Muscle of arm (tissue), 14 donors: ENCODE measurements at places on chromosomes 3 and 15.

GRCh38 chr3:189530822-189531221 lies 100.4 kb upstream of the TP63 start:
- no peak for DNase-seq

GRCh38 chr3:64161481-64161952 lies 63.7 kb downstream of the PRICKLE2 start:
- no peak for DNase-seq

DNA sequence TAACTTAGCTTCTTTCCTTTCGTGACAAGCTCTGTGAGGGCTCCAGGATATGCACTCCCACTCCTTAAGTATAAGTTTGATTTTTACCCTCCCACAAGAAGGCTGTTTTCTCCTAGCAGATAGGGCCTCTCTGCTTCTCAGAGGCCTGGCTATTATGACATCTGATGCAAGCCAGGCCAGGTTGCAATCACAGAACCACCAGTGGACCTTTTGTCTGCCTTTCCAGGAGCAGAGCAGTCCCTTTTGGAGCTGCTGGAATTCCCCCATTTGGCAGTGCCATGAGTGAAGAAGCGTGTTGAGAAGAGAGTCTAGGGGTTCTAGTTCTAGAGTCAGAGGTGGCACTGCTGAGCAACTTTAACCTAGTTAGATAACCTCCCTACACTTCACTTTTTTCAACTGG lies 1004.3 kb upstream of the SEMA6D start:
- no peak for DNase-seq

- no peak for DNase-seq
Observed at GRCh38 chr3:112734171-112734570, 93.2 kb upstream of the CCDC80 start.

DNA sequence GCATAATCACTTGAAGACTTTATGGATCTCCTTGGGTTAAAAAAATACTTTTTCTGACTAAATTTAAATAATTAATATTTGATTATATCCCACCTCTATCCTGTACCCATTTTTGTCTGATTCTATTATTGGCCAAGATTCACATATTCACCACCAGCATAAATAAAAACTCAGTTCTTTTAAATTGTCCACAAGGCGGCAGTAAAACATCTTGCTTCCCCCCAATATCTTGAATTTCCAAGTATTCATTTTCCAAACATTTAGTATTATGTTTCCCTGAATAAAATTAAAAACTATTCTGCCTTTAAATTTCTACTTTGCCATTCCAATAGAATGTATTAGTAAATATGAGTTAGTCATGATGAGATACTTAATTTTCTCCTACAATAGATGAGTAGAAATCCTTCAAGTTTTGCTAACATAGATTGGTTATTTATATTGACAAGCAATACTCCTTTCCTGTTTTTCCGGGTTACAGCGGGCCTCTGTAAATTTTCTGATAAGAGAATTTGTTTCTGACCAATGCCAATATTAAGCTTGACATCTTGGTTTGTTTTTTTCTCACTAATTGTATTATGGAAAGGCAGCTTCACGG lies 218.7 kb upstream of the MDFIC2 start:
- peak; percentile 54 for DNase-seq

DNA sequence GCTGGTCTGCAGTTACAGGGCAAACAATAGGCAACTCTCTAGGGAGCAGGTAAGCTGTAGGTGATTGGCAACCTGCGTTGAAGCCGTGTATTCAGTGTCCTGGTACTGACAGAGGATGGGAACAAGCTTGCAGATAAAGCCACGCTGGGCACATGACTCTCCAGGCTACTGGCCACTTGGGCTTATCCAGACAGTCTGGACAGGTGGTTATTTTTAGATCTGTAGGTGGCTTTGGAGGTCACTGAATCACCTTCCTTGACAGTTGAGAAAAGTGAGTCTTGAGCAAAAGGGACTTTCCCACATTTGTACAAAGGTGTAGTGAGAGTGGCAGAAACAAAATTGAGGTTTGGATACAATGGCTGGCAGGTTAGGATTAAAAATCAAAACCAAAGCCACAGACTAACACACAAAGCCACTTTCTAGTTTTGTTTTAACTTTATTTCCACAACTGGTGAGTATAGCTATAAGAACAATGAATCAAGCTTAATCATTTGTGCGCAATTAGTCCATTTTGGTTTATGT lies 22.3 kb upstream of the IL1RAP start:
- DNase-seq: no peak

- DNase-seq: no peak
Observed at GRCh38 chr3:17182166-17182565, 297.4 kb downstream of the PLCL2 start.

DNA sequence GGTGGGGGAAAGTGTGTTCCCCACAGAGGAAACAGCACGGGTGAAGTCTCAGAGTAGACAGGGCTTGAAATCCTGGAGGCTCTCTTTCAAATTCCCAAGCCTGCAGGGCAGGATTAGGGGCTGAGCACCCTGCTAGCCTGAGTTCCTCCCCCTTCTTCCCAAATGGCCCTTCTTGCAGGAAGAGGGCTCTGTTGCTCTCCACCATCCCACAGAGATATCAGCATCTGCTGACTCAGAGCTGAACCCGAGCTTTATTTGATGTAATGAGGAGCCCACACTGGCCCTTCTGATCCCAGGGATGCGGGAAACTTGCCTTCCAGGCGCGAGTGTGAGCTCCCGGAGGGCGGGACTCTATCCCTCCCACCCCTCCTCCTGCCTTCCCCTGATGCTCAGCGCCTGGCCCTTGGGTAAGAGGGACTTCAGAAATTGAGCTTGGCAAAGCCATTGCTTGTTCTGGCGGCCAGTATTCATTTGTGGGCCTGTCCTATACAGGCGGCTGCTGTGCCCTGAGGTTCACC lies 1.4 kb upstream of the STRA6 start:
- DNase-seq: no peak

DNA sequence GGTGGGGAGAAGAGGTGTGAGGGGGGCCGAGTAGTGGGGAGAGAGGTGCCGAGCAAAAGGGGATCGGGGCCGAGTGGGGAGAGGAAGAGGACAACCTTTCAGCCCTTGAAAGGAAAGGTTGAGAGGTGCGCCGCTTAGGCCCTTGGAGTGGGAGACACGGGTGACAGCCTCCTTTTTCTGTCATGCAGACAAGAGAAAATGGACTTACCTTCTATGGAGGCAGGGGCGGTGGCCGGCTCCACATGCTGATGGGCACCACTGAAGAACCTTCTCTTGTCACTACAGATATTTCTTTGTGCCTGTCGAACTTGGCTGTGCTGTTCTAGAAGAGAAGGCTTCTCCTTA lies 421 bp downstream of the KLHL18 start:
- no peak for DNase-seq

GRCh38 chr15:73564255-73564654 lies 68.9 kb downstream of the NPTN start:
- DNase-seq: no peak

GRCh38 chr3:70815817-70816216 lies 503.4 kb upstream of the MDFIC2 start:
- no peak for DNase-seq

DNA sequence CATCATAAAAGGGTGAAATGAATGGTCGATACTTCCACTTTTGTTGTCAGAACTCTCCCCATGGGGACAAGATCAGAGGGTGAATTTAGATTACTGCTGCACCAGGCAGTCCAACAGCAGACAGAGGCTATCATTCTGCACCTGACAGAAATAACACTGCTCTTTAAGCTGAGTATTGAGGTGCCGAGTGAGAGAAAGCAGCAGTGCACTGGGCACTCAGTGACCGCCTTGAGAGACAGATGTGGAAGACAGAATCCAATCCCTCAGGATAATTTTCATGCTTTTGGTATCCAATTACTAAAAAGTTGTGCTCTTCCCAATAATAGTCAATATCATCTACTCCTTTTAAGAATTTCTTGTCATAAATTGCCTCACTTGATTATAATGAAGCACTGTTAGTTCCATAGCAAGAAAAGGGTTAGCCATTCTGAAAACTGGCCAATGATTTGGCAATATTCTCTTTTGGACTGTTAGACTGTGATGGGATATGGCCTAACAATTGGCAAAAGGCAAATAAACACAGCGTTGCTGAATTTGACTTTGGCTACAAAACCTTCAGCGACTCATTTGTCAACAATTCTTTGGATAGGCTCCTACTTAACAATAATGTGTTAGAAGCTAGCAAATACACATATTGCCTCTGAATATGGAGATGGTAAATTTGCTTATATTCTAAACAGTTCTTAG lies 5.5 kb downstream of the FGF7 start:
- DNase-seq: no peak

DNA sequence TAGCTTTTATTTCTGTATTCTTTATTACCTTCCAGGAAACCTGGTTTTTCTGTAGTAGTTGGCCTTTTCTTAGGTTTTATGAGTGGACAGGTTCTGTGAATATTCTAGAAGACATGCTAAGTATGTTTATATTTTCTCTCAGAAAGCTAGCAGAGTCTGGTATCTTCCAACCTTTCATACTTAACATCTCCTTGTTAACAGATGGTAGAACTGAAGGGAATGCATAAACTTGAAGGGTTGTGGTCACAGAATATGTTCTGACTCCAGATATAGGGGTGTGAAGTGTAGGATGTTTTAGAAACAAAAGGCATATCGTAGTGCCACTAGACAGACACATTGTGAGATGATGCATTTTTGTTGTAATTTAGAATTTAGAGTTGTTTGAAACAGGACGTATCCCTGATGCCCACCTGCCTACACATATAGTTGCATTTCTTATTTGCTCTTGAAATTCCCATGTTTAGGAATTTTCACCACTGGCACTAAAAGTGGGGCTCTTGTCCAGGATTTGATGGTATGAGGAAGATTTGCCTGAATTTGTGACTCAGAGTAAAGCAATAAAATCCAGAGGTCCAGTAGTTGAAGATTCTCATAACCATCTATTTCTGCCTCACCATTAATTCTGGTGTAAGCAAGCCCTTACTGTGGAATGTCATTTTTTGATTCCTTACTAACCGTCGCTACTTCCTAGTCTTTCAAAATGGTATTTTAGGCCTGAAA lies 274.5 kb downstream of the FEZF2 start:
- no peak for DNase-seq

DNA sequence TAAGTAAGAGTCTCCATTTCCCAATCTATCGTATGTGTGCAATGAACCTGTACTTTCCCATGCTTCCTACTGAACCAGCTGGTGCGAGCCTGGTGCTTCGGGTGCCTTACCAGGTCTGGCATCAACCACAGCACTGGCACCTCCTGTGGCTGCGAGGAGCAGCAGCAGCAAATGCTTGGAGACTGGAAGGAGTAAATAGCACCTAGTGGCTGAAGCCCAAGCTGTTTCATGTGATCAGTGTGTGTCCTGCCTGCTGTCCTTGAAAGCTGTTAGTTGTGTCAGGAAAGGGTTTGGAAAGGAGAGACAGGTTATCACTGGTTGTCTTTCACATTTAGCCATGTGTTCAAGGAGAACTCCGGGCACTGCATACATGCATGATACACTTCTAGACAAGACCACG lies 31.8 kb downstream of the PCOLCE2 start:
- DNase-seq: no peak

GRCh38 chr3:140097874-140098635 lies 163.1 kb downstream of the CLSTN2 start:
- no peak for DNase-seq

DNA sequence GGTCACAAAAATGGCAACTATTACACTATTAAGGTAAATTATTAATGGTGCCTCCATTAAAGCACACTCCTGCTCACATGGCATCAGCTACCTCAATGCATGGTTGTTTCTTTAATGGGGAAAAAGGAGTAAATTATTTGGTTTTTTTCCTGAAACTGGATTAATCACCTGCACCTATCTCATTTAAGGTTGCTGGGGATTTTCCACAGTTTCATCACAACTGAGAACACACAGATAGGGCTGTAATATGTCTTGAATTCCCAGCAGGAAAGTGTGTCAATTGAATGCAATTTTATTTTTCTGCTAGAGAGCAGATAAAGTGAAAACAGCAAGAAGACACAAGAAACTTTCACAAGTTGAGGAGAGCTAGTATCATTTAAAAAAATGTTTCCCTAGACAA lies 36.4 kb downstream of the RFTN1 start:
- DNase-seq: no peak

- peak; percentile 37 for DNase-seq
Observed at GRCh38 chr3:35639254-35640186, at the start of gene ARPP21. TSS of gene ARPP21 (plus strand) at chr3:35639525. CDS start at chr3:35681752, 42,227 bp downstream.

DNA sequence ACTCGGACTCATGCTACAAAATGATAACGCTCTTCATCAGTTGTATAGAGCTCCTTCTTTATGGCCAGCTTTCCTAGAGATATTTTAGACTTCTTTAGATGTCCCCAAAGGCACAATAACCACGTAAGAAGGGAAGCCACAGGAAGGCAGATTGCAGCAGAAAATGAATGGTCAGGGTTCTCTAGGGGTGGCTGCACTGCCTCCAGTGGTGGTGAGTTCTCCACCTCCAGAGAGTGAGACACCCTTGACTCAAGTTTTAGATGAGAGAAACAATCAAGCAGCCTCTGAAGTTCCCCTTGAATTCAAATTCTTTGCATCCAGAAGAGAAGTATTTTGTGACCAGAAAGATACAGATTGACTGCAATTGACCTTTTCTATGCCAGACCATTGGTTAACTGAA lies 191.5 kb downstream of the TP63 start:
- no peak for DNase-seq

DNA sequence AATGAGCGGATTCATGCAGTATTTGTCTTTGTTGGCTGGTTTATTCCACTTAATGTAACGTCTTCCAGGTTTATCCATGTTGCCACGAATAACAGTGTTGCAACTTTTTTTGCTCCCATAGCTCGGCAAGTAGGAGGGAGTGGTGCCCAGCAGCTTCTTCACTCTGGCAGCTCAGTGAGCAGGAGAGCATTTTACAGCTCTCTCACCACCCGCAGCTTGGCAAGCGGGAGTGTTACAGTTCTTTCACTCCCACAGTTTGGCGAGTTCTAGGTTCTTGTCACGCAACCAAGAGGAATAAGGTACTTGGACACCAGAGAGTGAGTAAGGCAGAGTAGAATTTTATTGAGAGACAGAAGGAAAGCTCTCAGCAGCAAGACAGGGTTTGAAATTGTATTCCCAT lies 935.2 kb downstream of the TBL1XR1 start:
- no peak for DNase-seq

GRCh38 chr3:156978481-156978961 lies 152.4 kb downstream of the LEKR1 start:
- DNase-seq: no peak

DNA sequence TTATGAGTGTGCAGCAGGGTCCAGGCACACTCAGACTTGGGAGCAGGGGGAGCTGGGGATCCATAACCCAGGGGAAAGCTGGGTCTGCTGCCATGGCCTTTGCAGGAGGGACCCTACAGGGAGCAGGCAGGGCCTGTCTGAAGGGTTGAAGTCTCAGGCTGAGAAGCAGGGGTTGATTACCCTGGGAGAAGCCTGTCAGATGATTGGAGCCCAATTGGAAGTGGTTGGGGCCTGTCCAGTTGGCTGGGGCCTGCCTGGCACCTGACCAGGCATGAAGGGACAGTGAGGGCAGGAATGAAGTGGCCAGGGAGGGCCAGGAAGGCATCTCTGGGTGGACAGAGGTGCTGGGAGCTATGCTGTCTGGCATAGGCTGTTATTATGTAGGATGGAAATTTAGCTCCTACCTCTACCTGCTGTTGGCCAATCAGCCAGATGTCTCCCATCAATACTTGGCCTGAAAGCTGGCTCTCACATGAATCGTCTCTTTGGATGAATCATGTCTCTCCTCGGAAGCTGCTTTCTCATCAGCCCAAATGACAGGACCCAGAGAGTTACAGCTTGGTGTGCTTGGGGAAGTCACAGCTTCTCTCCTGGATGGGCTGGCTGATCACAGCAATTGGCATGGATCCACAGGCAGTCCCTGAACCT lies 27.4 kb upstream of the SLCO2A1 start:
- no peak for DNase-seq
